ENCODE measurements at places on chromosomes 13 and 19.

GRCh38 chr13:43387880-43388279, 364.5 kb downstream of the DNAJC15 start:
- no peak for DNase-seq

GRCh38 chr19:33175886-33176669, 18.1 kb upstream of the LRP3 start:
- peak; percentile 26 for DNase-seq

GRCh38 chr19:16441661-16442162, 30.1 kb downstream of the EPS15L1 start:
- DNase-seq, result no peak

- no peak for DNase-seq
Observed at GRCh38 chr13:94419304-94419924, 60.1 kb downstream of the DCT start.

GRCh38 chr13:40629678-40630384, 36.6 kb downstream of the FOXO1 start:
- no peak for DNase-seq

DNA sequence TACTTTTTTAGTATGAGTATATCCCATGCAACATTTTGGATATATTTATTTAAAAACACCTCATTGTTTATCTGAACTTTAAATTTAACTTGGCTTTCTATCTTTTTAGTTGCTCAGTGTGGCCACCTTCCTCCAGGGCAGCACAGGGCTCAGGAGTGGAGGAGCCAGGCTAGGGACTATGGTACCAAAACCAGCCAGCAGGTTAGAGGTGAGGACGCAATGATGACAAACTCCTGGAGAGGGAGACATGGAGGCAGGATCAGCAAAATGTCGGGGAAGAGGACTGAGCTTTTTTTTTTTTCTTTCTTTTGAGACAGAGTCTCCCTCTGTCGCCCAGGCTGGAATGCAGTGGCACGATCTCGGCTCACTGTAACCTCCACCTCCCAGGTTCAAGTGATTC, 29.6 kb upstream of the CALM3 start:
- peak; percentile 47 for DNase-seq

- DNase-seq, result peak; percentile 90
Observed at GRCh38 chr13:50124536-50125303, 109.5 kb downstream of the KCNRG start.

DNA sequence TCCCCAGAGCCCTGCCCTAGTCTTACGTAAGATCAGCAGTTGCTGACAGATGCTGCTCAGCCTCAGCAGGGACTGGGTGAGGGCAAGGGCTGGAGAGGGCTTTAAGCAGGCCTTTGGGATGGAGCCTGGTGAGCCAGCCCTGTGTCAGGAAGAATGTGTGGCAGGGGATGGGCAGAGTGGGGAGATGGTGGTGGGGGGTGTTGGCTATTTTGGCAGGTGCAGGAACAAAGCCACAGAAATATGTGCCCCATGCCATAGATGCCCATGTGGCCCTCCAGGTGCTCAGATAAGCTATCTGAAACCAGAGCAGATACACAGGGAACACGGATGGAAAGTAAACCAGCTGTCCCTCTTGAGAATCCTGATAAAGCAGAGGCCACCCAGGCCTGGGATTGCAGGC, 1325.0 kb downstream of the UQCRFS1 start:
- no peak for DNase-seq

DNA sequence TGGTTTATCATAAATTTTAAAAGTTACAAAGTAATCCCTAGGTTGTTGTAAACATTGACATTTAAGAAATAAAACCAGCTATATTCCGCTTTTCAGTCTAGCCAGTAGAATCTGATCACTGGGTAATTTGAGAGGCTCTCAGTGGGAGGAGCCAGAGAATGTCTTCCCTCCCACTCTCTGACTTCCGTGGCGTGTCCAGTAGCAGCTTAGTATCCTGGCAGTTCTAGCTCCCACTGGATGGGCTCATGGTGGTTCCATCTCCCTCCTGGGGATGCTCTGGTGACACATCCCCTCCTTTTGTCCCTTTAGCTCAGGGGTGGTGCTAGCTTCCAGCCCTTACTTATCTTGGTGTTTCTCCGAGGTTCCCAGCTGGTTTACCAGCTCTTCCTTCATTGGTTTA, 34.5 kb downstream of the MTUS2 start:
- DNase-seq, result no peak

- peak; percentile 43 for DNase-seq
Observed at GRCh38 chr13:113863524-113864272, at the start of gene GAS6. TSS of gene GAS6 (minus strand) at chr13:113864076. CDS start at chr13:113863920, 156 bp downstream.

- DNase-seq, result no peak
Observed at GRCh38 chr13:24540236-24541126, 27.9 kb upstream of the PARP4 start.

GRCh38 chr19:42471554-42472249, 29.0 kb upstream of the CXCL17 start:
- no peak for DNase-seq

GRCh38 chr13:56424246-56424645, 716.5 kb upstream of the PRR20A start:
- DNase-seq, result no peak

- no peak for DNase-seq
Observed at GRCh38 chr13:23688336-23688735, 118.1 kb downstream of the TNFRSF19 start.

GRCh38 chr19:38070573-38070972, 153.4 kb downstream of the DPF1 start:
- no peak for DNase-seq
